ENCODE measurements at places on chromosomes 1 and 21.

DNA sequence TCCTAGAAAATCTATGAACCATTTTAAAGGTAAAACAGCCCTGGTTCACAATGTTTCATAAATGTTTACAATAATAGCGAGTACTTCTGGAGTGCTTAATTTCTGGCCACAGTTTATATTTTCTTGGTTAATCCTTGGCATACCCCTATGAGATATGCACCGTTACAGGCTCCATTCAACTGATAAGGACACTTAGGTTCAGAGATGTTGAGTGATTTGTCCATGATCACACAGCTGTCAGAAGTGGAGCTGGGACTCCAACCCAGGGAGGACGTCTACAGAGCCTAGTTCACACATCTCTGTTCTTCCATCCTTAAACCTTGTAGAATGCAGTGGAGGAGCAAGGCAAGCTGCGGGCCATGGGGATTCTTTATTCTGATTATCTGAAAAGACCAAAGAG lies 48.4 kb upstream of the RUNX1 start:
- DNase-seq: no peak

DNA sequence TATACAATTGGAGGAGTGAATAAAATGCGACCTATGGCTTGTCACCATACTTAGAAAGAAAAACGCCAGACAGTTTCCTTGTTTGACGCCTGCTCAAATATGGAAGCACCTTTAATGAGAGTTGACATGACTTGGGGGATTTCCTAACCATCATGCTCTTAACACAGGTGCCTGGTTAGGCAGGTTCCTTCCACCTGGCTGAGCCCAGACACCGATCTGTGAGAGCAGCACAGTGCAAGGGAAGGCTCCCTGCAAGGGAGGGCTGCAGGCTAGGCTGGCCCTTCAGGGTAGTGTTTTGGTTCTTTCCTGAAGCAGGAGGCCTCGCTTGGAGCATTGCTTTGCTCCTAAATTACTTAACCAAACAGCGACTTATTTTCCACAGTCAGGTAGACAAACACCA lies 24.6 kb upstream of the KLHDC8A start:
- no peak for DNase-seq

- peak; percentile 20 for DNase-seq
Observed at GRCh38 chr1:35706846-35707600, 11.7 kb downstream of the C1orf216 start.

GRCh38 chr1:46466477-46467182 lies 23.0 kb upstream of the DMBX1 start:
- DNase-seq: peak; percentile 24

DNA sequence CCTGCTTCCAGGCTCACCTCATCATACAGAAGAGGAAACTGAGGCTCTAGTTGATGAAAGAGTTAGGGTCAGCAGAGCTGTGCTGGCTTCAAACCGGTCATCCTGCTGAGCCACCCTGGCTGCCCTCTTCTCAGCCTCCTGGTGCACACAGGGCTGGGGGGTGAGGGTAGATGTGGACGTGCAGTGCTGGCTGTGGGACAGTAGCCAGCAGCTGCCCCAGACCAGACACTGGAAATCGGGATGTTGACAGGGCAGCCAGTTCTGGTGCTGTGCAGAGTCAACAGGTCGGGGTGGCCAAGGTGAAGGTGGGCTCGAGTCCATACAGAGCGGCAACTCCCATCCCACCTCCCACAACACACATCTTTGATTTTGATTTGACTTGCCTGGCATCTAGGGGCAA lies 1.5 kb upstream of the CLCNKA start:
- DNase-seq: no peak

DNA sequence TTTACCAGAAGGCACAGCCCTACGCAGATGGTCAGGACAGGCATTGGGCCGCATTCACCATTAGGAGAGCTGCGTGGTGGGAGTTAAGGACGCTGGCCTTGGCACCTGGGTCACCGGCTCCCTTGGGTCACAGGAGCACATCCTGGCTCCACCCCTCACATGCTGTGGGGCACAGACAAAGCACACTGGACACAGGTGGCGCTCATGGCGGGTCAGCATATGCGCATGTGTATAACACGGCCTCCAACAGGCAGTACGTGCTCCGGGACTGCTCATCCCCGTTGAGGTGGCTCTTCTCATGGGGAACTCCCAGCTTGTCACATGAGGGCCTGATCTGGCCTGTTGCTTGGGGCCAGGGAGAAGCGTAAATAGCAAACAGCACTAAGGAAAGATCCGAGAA lies 25.0 kb downstream of the PGBD5 start:
- DNase-seq: no peak

DNA sequence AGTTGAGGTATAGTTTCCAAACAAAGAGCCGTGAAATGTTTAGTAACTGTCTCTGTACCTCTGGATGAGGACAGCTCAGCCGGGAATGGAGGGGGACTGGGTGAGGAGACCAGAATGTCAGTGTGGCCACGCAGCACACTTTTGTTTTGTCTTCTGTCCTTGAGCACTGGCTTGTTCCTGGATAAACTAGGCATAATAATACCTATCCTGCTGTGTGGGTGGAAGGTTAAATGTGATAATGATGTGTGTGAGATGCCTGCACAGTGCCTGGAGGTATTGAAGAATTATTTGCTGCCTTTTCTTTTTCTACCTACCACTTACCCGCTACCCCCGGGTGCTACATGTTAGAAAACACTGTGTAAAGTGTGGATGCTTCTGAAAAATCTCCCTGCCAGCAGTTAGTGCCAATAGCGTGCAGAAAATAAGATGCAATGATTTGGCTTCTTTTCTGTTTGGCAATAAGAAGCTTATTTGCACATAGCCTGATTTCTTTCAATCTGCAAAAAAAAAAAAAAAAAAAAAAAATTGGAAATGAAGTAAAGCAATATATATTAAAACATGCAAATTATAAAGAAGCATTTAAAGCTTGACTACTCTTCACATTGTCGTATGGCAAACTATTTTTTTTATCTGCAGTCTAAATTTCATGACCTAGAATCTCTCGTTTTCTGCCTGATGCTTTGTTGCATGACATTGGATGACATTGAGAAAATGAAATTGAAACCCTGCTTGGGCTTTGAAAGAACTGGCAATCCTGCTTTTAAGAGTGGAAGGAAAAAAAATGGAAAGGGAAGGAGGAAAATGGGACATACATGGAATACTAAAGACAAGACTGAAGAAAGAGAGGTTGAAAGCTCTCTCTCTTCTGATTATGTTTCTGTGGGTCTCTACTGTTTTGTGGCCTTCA lies 89.5 kb downstream of the DISC1 start:
- no peak for DNase-seq

DNA sequence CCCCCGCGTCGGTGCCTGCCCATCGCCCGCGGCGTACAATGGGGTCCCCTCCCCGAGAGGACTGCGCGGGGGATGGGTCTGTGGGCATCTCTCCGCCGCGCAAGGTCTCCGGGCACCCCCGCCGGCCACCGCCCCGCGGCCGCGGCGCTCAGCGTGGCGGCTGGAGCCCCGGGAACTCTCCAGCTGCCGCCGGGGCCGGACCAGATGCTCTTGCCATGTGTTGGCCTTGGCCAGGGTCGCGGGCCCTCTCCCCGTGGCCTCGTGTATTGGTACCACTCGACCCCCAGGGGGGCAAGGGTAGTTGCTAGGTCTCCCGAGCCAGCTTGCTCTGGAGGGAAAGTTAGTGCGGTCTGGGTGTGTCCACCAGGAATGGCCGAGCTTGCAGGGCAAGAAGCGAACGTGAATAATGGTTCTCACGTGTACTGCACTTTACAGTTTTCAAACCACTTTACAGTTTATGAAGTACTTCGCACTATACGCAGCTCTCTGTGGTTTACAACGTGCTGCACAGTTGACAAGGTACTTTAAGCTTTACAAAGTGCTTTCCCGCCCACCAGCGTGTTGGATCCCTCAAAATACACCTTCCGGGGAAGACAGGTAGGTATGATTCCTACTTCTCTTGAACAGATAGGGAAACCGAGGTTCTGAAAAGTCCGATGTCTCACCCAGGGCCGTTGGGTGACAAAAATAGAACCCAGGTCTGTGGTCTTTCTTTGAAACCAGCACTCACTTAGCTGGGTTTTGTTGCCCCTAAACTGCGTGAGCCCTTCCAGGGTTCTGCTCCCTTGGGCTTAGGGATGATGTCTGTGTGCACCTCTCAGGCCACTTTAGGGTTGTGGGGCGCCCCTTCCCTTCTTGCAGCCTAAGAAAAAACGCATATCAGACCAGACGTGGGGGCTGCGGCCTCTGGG lies 1.2 kb downstream of the EPHB2 start:
- no peak for DNase-seq

- DNase-seq: no peak
Observed at GRCh38 chr1:221761354-221762002, 19.6 kb upstream of the DUSP10 start.

- no peak for DNase-seq
Observed at GRCh38 chr1:33332357-33332789, 11.5 kb upstream of the A3GALT2 start.

DNA sequence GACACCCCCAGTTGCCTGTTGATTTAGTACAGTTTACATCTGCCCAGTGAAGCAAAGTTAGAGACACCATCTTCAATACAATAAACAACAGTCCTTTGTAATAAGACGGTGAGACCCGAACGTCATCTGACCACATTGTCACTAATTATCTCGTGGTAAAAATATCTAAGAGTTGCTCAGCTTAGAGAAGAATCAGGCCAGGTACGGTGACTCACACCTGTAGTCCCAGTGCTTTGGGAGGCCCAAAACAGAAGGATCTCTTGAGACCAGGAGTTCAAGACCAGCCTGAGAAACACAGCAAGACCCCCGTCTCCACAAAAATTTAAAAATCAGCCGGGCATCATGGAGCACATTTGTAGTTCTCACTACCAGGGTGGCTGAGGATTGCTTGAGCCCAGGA lies 53.5 kb downstream of the CD34 start:
- DNase-seq: no peak

- DNase-seq: no peak
Observed at GRCh38 chr1:24388331-24388885, 25.2 kb downstream of the STPG1 start.

GRCh38 chr1:15066191-15066590 lies 87.4 kb upstream of the TMEM51 start:
- DNase-seq: no peak

DNA sequence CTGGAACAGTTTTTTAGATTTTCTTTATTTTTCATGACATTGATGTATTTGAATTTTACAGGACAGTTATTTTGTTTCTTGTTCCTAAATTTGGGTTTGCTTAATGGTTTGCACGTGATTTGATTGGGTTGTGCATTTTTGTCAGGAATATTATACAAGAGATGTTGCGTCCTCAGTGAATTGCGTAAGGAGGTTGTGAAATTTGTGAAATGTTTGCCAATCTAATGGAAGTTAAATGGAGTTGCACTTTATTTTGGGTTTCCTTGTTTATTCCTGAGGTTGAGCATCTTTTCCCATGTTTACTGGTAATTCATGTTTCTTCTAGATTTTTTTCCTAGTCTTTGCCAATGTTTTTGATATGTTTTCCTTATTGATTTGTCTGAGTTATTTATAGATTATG lies 19.9 kb downstream of the ZNF648 start:
- DNase-seq: no peak

GRCh38 chr1:208437401-208437800 lies 193.2 kb upstream of the PLXNA2 start:
- no peak for DNase-seq

- DNase-seq: no peak
Observed at GRCh38 chr1:235307158-235308124, 20.5 kb downstream of the ARID4B start.

GRCh38 chr1:92728697-92729096 lies 56.2 kb downstream of the EVI5 start:
- no peak for DNase-seq

DNA sequence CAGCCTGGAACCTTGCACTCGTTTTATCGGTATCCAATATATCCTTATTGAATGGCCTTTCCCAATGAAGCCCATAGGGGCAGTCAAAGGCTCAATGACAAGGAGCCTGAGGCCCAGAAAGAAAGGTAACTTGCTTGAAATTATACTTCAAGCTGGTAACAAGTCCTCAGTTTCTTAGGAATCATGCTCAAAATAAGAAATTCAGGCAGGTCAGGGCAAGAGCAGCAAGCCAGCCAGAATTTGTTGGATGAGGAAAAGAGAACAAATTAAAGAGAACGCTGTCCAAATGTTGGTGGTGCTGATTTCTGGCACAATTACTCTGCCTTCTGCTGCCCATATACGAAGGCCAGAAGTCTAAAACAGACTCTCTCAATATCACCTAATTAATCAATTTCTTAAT lies 77.6 kb downstream of the DDX20 start:
- DNase-seq: no peak

DNA sequence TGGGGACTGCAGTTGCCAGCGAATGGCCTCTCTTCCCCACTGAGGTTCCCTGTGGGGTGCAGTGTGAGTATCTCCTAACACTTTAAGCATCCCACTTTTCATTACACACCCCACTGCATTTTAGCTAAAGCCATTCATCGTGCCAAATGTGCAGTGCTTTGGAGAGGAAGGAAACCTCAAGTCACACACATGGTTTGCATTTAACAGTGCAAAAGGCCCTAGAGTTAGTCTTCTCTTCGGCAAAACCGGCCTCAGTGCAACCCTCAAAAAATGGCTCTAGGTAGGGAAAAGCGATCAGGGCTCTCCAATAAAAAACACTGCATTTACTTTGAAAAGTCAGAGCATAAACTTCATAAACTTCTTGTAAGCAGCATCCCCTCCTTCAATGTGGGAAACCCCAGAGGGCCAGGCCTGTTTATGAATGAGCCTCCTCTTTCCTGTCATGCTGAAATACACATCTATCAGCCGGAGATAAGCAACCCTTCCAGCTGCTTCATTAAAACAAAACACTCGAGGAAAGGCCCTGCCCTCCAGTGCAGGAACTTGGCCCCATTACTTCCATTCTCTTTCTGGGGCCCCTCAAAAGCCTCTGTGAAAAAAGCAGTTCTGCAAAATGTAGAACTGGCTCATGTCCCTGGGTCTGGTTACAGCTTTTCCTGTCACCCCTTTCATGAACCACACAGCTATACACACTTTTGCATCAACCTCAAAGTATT lies 184.0 kb downstream of the CDC7 start:
- DNase-seq: no peak

GRCh38 chr1:17200756-17201155 lies 4.2 kb upstream of the PADI1 start:
- DNase-seq: no peak

- DNase-seq: no peak
Observed at GRCh38 chr1:38310079-38310478, 263.5 kb upstream of the POU3F1 start.

- no peak for DNase-seq
Observed at GRCh38 chr21:42222386-42222785, 3.4 kb downstream of the ABCG1 start.

DNA sequence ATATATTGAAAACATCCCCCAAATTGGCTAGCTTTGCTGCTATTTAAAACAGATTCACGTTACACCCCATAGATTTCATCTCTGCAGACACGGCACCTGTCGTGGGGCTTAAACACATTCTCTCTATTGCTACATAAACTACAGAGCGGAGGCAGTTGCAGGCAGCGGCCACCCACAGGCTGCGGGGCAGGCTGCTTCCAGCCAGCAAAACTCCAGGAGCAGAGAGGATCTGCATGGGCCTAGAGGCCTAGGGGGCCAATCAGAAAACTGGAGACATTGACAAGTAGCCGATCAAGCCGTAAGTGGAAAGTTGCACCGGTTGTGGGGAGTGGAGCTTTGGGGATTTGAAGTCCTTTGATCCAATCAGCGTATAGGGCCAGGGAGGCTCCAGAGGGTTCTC lies 129.0 kb upstream of the KLHDC7A start:
- no peak for DNase-seq

- no peak for DNase-seq
Observed at GRCh38 chr1:82706741-82707140, 906.0 kb downstream of the ADGRL2 start.

- no peak for DNase-seq
Observed at GRCh38 chr1:112513112-112513870, 4.5 kb downstream of the WNT2B start.

- no peak for DNase-seq
Observed at GRCh38 chr1:99496067-99496466, 149.8 kb upstream of the PALMD start.

Measured in stimulated activated CD4-positive, alpha-beta T cell treated with anti-CD3 and anti-CD28 coated beads, Interleukin-4, amount 100 ng/mL, for 1 hour (primary cell).